ENCODE measurements at places on chromosomes 13 and 19.

GRCh38 chr13:84479656-84480055 lies 597.4 kb upstream of the SLITRK1 start:
- peak; percentile 52 for DNase-seq

GRCh38 chr19:572743-573518 lies 535 bp downstream of the BSG start:
- no peak for DNase-seq

DNA sequence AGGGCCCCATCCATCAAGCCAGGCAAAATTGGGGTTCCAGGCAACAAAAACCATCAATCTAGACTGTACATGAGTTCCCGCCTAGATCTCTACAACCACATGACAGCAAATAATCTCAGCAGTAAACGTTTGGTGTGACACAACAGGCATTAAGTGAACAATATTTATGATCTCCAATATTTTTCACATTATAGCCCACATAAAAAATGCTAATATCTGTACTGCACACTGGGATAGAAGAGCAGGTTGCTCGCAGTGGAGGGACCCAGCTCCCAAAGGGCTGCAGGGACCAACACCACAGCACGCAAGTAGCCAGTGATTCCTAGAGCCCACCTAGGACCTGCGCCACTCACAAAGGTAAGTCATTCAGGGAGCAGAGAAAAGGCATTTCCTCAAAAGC lies 25.9 kb downstream of the LATS2 start:
- DNase-seq, result no peak

- DNase-seq, result no peak
These were observed 1.1 kb downstream of the LYPD4 start for GRCh38 chr19:41843371-41843770.

DNA sequence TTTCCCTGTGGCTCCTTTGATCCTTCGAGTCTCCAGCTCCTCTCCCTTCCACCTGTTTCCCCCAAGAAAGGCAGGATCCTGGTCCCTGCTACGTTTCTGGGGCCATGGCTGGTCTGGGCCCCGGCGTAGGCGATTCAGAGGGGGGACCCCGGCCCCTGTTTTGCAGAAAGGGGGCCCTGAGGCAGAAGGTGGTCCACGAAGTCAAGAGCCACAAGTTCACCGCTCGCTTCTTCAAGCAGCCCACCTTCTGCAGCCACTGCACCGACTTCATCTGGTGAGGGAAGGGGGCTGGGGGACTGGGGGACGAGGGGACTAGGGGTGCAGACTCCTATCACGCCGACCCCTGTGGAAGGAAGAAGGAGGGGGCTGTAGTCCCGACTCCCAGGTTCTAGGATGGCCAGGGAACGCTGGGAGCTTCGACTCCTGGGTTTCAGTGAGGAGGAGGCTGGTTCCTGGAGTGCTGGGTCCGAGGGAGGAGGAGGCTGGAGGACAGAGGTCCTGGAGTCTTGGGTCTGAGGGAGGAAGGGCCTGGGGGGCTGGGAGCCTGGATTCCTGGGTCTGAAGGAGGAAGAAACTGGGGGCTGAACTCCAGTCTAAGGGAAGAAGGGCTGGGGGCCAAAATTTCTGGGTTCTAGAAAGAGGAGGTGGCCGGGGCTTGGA lies 524 bp downstream of the PRKCG start:
- no peak for DNase-seq

DNA sequence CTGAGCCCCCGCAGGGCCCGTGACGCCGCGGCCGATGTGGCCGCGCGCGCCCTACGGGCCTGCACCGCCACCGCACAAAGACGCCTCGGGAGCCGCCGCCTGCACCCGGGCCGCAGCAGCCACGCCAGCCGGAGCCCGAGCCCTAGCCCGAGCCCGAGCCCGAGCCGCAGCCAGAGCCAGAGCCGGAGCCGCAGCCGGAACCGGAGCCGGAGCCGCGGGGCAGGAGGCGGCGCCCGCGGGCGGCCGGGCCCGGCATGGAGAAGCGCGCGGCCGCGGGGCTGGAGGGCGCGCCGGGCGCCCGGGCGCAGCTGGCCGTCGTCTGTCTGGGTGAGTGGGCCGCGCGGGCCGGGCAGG lies 379 bp downstream of the LRP3 start:
- DNase-seq, result no peak

GRCh38 chr13:30126903-30127428 lies 180.4 kb downstream of the KATNAL1 start:
- no peak for DNase-seq

- DNase-seq, result no peak
These were observed 12.7 kb downstream of the SLC27A1 start for GRCh38 chr19:17482877-17483604.

GRCh38 chr19:58395220-58395978 lies at the start of gene RNF225:
RNF225 (plus strand) TSS chr19:58395656; CDS start chr19:58396090, 434 bp downstream.
- DNase-seq, result no peak

- no peak for DNase-seq
These were observed 213.6 kb downstream of the FOXO1 start for GRCh38 chr13:40452741-40453334.

GRCh38 chr13:114230117-114230516 lies 4.6 kb upstream of the CDC16 start:
- DNase-seq, result no peak

- no peak for DNase-seq
These were observed at the start of gene PLIN5 for GRCh38 chr19:4534836-4535658. PLIN5 (minus strand) TSS chr19:4535224; CDS start chr19:4534074, 1,150 bp downstream.

GRCh38 chr13:43005460-43006236 lies 13.6 kb upstream of the EPSTI1 start:
- DNase-seq, result no peak

DNA sequence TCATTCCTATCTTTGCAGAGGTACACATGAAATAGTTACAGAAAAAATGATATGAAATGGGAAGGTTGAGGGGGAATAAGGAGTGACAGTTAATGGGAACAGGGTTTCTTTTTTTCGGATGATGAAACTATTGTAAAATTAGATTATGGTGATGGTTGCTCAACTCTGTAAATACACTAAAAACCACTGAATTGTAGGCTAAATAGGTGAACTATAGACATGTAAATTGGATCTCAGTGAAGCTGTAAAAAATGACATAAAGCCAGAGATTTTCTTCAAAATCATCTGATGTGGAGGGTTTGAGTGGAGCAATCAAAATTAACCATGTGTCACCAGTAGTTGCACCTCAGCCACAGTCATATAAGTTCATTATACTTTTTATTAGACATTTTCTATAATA lies 6.6 kb upstream of the FLT3 start:
- no peak for DNase-seq

GRCh38 chr19:21094347-21095025 lies 12.5 kb downstream of the ZNF714 start:
- no peak for DNase-seq

DNA sequence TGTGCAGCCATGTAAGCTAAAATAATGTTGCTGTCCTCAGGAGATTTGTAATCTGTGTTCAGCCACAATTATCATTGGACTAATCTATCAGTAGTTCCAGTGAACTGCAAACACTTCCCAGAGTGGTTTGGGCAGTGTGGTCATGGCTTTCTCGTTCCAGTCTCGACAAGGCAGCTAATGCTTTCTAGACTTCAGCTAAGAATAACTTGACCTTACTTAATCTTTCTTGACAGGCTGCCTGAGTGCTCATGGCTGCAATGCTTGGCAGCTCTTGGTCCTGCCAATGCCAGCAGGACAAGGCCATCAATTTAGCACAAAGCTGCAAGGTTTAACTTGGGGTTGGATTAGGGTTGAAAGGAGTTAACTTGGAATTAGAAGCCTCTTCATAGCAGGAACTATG lies 32.8 kb downstream of the ATP12A start:
- no peak for DNase-seq

GRCh38 chr13:56720841-56721240 lies 419.9 kb upstream of the PRR20A start:
- DNase-seq, result no peak

- no peak for DNase-seq
These were observed 144.5 kb upstream of the FBXL3 start for GRCh38 chr13:77171451-77171850.

DNA sequence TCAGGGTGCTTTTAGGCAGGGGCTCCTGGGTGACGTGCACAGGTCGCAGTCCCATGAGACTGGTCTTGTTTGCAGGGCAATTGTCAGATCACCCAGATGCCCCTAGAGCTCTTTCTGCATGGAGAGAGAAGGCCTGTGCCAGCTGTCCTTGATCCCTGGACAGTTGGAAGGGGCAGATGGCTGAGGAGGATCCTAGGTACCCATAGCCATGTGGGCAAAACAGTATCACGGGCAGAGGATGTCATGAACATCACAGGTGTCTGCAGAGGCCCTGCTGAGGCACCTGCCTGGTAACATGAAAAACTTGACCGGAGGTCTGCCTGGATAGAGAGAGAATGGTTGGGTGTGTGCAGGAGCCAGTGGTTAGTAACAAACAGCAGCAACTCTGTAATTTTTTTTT lies 99.3 kb downstream of the ZNF536 start:
- no peak for DNase-seq

GRCh38 chr19:2602391-2603181 lies 99.9 kb downstream of the GNG7 start:
- DNase-seq, result no peak

DNA sequence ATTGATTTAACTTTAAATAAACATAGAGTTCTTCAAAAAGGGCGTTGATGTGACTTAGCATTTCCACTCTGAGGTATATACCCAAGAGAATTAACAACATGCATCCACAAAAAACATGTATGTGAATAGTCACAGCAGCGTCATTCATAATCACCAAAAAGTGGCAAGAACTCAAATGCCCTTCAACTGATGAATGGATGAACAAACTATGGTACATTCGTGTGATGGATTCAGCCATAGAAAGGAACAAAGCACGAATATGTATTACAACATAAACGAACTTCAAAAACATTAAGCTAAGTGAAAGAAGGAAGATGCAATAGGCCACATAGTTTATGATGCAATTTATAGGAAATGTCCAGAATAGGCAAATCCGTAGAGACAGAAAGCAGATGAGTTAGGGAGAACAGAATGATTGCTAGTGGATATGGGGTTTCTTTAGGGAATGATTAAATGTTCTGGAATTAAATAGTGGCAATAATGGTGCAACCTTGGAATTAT lies 72.3 kb upstream of the UQCRFS1 start:
- DNase-seq, result no peak

- DNase-seq, result no peak
These were observed 506.7 kb upstream of the NBEA start for GRCh38 chr13:34435338-34435737.

- DNase-seq, result no peak
These were observed 201.1 kb downstream of the NBEA start for GRCh38 chr13:35143123-35143522.

DNA sequence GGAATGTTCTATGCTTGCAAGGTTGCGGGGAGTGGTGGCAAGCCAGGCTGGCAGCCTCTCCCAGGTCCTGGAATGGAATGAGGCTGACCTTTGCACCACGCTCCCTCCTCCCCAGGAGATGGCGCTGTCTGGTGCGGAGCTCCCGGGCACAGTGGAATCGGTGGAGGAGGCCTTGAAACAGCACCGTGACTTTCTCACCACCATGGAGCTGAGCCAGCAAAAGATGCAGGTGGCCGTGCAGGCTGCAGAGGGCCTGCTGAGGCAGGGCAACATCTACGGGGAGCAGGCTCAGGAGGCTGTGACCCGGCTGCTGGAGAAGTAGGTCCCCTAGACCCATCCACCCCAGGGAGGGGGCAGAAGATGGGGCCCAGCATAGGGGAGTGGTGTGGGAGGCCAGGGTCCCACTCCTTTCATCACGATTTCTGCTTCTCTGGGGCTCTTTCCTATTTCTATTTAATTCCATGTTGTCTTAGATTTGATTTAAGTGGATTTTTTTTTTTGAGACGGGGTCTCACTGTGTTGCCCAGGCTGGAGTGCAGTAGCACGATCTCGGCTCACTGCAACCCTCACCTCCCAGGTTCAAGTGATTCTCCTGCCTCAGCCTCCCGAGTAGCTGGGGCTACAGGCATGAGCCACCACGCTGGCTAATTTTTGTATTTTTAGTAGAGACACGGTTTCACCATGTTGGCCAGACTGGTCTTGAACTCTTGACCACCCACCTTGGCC lies 53.2 kb upstream of the SHKBP1 start:
- no peak for DNase-seq

DNA sequence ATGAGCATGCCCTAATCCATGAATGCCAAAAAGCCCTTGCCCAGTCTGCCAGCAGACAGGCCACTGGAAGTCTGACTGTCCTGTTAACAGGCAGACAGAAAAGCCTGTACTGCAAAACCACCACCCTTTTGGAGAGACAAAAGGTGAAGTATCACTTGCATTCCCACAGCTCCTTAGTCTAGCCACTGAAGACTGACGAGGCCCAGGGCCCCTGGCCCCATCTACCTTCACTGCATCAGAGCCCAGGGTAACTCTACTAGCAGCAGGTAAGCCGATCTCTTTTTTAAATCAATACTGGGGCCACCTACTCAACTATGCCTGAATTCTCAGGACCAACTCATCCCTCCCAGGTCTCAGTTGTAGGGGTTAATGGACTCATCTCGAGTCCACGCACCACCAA lies 45.5 kb downstream of the ZNF93 start:
- DNase-seq, result no peak

- no peak for DNase-seq
These were observed 13.8 kb upstream of the RASA3 start for GRCh38 chr13:114146173-114146572.

DNA sequence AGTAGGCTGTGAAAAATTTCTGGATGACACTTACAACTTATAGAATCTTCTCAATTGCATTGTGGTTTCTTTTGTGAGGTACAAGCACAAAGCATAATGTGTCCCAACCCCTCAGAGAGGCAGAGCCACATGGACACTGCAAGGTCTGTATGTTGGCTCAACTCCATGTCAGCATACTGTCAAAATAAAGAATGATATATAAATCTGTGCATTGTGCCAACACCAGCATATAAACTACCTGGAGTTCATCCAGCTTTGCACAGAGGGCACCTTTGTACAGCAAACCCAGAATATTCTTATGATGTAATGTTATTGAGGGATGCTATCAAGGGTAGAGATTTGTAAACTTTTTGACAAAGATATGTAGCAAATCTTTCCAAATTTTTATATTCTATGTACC lies 1065.8 kb upstream of the MIR17HG start:
- DNase-seq, result no peak

DNA sequence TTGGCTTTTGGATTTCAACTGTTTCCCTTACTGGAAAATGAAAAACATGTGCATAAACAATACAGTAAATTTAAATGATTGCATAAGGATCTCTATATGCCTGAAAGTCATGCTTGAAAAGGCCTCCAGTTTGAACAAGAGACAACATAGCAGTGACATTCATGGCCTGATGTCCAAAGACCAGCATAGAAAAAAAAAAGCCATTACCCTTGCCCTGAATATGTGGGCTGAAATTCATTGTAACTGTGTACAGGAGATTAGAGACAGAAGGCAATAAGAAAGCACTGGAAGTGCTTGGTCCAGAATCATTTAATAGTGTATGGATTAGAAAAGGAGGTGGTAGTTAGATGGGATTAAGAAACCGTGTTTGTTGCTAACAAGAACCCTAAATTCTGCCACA lies 15.4 kb downstream of the MIR17HG start:
- no peak for DNase-seq

DNA sequence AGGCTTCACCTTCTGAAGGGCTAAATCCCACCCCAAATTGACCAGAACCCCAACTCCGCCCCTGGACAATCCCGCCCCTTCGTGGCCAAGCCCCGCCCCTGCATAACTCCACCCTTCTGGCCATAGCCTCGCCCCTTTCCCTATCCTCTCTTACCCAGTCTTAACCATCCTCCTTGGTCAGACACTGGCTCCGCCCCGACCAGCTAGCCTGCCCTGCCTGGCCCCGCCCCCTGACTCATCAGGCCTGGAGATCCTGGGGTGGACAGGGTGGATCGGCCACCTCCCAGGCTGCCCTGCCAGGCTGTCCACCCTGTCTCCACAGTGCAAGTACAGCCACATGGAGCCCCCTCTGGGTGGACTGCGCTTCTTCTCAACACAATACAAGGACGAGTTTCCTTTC lies 8.0 kb upstream of the ZNF358 start:
- DNase-seq, result no peak

- DNase-seq, result no peak
These were observed 2884.6 kb upstream of the PCDH20 start for GRCh38 chr13:64300239-64300638.
